ENCODE measurements at places on chromosomes 5 and 9.
A peak's percentile ranks its signal among the peaks of the same experiment; 100 is the strongest.

GRCh38 chr5:4553130-4553529 is 587.0 kb upstream of the ADAMTS16 start:
- DNase-seq, result no peak

DNA sequence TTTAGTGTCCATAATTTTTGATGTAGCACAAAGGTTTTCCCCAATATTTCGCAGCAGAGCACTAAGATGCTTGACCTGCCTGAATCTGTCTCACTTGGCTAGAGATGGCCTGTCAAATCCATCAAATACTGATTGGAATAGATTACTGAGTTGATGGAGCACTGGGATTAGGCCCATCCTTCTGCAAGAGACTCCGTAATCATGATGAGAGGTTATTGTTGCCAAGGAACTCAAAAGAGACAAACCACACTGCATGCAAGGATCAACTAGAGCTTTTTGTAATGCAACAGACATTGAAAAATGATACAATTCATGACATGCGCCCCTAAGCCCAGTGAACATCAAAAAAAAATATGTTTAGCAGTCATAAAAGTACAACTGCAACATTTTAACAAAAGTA is 585.3 kb upstream of the GRAMD2B start:
- no peak for DNase-seq

GRCh38 chr5:154522284-154522683 is 44.3 kb upstream of the HAND1 start:
- DNase-seq, result no peak

GRCh38 chr5:158492841-158493242 is 606.9 kb downstream of the EBF1 start:
- no peak for DNase-seq

DNA sequence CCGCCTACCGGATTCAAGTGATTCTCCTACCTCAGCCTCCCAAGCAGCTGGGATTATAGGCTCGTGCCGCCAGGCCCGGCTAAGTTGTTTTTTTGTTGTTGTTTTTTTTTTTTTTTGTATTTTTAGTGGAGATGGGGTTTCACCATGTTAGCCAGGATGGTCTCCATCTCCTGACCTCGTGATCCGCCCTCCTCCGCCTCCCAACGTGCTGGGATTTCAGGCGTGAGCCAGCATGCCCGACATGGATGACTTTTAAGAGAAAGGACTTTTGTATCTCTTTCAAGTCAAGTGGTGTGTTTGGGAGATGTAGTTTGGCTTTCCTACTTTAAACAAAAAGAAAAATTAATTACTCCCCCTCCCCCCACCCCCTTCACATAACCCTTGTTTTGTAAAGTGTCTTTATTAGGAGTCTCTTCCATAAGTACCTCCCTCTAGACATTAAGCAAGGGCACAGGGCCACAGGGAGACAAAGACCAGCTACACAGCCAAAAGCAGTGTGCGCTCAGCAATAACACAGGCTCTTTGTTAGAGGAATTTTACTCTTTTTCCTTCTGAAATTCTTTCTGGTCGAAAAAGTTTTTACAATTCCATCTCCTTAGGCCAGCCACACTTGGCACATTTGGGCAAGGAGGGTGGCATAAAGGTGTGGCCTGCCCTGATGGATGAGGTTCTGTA is 31.2 kb downstream of the JAKMIP2 start:
- DNase-seq, result no peak

DNA sequence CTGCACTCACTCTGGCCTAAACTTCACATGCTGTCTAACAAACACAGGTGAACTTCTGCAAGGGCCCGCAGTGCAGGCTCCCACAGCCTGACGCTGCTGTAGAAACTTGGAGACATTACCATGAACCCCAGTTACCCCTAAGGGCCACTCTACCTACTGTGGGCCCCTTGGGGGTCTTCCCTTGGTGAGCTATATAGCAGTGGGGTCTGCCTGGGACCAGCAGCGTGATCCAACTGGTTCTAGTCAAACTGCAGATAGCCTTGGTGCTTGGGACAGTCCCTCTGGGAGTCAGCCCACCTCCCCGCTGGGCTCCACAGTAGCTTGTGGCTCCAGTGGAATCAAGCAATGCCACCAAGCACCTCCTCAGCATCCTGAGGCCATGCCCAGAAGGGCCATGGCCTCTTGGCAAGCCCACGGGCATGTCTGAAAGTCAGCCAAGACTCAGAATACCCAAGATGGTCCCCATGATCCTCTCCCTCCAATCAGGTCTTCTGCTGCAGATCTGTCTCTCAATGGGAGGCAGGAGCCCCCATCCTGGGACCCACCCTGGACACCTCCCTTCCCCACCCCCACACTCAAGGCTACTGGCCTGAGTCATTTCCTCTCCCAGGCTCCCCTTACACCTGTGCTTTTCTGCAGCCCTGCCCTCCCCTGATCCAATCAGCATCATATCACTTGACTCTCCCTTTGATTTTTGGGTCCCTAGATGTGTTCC is 230.0 kb upstream of the IRX1 start:
- no peak for DNase-seq

GRCh38 chr9:112434487-112434886 is 52.1 kb upstream of the KIAA1958 start:
- no peak for DNase-seq

GRCh38 chr5:76850543-76851145 is 830 bp downstream of the S100Z start:
- DNase-seq, result no peak

DNA sequence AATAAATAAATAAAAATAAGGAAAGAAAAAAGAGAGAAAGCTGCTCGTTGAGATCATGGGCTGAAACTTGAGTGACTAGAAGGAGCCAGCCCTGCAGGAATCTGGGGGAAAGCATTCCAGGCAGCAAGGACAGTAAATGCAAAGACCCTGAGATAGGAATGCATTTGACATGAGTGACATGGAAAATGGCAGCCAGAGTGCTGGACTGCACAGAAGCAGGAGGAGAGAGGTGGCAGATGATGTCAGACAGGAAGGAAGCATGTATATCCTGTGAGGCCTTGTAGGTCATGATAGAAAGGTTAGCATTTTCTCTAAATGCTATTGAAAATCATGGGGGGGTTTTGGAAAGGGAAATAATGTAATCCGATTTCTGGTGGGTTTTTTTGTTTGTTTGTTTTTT is 29.1 kb downstream of the ADRA1B start:
- no peak for DNase-seq

DNA sequence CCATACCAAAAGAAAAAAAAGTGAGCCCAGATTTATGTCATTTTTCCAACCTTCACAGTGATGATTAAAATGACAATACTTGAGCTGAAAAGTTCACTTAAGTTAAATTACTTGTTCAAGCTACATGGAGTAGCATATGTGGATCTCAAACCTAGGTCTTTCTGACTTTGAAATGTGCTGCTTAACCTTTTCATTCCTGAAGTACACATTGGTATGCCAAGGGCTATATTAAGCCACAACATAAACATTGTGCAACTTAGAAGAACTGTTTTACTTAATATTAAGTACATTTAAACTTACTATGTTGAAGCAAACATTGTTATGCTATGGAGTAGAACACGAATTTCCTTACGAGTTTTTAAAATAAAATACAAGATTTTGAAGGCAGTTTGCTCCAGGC is 105.0 kb downstream of the GIN1 start:
- DNase-seq, result no peak

DNA sequence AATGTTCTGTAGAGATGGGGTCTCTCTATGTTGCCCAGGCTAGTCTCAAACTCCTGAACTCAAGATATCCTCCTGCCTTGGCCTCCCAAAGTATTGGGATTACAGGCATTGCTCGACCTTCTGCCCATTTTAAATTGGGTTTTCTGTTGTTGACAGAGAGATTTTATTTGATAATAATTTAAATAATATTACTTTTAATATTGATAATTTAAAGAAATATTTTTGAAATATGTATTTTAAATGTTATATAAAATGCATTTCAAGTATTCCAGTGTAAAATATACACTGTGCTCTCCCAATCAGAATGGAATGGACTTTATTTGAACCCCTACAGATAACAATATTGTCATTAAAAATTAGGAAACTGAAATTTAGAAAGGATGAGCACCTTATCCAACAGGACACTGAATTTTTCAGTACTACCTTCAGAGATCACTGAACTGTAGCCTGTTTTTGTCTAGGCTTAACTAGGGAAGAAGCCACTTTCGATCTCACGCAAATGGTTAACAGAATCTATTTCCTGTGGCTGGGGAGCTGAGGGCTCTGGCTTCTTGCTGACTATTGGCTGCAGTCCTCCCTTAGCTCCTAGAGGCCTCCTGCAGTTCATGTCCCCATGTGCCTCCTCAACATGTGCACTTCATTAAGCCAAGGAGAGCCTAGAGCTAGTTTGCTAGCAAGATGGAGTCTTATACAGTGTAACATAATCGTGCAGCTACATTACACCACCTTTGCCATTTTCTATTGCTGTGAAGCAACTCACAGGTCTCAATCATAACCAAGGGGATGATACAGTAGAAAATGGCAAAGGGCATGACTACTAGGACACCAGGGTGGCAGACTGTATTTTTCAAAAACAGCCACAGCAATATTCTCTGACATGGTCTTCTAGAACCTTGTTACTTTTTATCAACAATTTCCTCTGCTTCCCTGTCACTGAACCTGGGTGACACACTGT is 150.0 kb downstream of the CDC42SE2 start:
- DNase-seq, result no peak

DNA sequence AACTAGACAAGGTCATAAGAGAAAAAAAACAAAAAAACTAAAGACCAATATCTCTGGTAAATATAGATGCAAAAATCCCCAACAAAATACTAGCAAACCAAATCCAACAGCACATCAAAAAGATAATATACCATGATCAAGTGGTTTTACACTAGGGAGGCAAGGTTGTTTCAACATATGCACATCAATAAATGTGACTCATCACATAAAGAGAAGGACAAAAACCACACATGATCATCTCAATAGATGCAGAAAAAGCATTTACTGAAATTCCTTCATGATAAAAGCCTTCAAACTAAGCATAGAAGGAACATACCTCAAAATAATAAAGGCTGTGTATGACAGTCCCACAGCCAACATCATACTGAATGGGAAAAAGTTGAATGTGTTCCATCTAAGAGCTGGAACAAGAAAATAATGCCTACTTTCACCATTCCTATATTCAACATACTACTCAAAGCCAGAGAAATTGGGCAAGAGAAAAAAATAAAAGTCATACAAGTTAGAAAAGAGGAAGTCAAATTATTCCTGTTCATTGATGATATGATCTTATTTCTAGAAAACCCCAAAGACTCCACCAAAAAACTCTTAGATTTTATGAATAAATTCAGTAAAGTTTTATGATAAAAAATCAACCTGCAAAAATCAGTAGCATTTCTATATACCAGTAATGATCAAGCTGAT is 72.2 kb upstream of the FAM169A start:
- no peak for DNase-seq

- no peak for DNase-seq
These were observed 194.5 kb upstream of the RIOK2 start for GRCh38 chr5:97377582-97377981.

DNA sequence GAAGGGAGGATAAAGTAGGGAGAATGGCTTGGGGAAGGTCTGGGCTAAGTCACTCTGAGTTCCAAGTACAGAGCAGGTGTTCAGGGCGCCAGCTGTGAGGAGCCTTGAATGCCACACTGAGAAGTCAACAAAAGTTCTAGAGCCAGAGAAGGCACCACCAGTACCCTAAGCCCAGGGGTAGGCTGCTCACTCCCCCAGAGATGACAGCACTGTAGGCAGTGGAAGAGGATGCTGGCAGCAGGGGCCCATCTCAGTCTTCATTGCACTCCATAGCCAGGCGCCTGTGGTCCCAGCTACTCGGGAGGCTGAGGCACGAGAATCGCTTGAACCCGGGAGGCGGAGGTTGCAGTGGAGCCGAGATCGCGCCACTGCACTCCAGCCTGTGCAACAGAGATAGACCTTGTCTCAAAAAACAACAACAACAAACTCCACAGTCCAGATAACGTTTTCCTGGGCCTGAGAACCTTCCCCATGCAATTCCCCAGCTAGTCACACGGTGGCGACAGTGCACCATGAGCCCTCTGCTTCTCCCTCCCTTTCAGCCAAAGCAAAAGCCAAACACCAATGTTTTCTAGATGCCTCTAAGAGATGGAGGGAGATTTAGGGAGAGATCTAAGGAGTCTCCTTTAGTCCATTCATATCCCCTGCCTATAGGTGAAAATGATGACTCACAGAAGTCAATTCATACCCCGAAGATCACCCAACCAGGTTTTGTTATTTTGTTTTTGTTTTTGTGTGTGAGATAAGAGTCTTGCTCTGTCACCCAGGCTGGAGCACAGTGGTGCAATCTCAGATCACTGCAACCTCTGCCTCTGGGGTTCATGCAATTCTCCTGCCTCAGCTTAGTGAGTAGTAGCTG is 19.8 kb upstream of the NSD1 start:
- peak; percentile 27 for DNase-seq

DNA sequence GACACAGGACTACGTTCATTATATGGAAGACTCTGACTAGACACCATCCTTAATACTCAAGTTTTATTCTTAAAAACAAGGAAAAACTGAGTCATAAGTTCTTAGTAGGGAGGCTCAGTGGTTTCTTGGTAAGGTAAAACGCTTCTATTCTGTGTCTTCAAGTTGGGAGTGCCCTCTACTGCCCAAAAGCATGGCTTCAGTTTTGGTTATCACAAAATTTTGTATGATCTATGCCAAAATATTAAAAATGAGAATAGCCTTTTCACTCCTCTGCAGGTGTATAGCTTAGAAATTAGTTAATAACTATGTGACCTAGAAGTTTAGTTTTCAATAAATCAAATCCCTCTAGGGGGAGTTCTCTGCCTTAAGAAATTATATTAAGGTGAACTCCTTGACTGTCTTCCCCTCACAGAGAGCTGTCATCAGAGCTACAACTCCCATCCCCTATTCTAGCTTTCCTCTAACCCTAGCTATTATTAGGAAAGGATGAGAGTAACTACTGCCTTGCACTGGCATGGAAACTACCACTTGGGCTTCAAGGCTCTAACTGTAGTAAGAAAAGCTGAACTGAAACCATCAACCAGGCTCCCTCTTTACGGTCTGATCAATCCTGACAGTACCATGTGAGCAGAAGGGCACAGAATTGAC is 189.7 kb downstream of the GNAQ start:
- no peak for DNase-seq

- no peak for DNase-seq
These were observed 233.7 kb upstream of the MSX2 start for GRCh38 chr5:174490728-174491127.

- DNase-seq, result no peak
These were observed 25.8 kb downstream of the TRPM6 start for GRCh38 chr9:74861773-74862474.

Data from HS-27A (cell line).